Dorsolateral prefrontal cortex (tissue), 122 donors: ENCODE measurements at places on chromosomes 11 and 22.

GRCh38 chr11:106077609-106078455, at the start of gene AASDHPPT:
AASDHPPT (plus strand) TSS chr11:106077662; CDS start chr11:106077711, 49 bp downstream.
- DNase-seq = no peak

DNA sequence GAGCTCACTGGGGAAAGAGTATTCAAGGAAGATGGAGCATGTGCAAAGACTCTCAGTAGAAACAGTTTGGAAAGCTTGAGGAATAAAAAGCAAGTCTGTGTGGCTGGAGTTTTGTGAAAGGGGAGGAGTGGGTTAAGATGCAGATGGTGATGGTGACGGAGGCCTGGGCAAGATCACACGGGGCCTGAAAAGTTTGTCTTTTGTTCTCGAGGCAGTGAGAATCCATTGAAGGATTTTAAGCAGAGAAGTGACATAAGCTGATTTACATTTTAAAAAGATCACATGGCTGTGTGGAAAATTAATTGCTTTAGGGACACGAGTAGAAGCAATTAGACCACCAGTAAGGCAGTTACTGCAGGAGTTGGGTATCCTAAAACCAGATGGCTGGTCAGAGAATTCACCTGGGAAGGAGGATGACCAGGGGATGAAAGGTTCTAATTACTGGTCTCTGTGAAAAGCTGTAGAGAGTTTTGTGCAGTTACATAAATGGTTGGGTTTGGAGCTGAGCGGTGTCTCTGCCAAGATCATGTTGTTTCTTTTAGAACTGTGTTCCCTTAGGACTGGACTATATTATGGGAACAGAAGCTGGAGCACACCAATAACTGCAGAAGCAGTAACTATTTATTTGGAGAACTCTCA, 7.1 kb downstream of the RRP8 start:
- DNase-seq = no peak

GRCh38 chr11:19405966-19406365, 165.2 kb upstream of the E2F8 start:
- no peak for DNase-seq

DNA sequence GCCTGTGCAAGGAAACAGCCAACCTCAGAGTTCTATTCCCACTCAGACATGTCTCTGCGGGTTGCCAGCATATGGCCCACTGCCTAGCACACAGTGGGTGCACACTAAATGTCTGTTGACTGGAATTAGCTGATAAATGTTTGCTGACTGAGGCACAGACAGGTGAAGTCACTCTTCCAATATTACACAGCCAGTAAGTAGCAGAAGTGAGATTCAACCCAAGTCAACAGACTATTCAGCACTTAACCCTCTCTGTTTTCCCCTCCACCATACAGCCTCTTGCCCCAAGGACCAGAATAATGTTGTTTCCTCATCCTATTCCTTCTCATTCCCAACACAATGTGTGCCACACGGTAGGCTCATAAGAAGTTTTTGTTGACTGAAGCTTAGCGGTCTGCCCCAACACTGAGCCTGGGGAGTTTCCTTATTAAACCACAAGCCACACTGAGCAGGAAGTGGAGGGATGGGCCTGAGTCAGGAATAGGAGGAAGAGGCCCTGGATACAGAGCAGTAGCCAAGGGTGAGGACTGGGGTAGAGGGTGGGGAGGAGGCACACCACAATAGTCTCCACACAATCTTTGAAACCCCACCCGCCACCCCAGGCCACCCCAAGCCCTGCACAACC, 15.7 kb upstream of the IL10RA start:
- DNase-seq = no peak

GRCh38 chr22:29765905-29766631, 739 bp downstream of the ZMAT5 start:
- DNase-seq = no peak

GRCh38 chr11:12581923-12582322, 92.3 kb upstream of the TEAD1 start:
- DNase-seq = no peak

GRCh38 chr22:47164514-47165337, 402.3 kb downstream of the TBC1D22A start:
- no peak for DNase-seq

DNA sequence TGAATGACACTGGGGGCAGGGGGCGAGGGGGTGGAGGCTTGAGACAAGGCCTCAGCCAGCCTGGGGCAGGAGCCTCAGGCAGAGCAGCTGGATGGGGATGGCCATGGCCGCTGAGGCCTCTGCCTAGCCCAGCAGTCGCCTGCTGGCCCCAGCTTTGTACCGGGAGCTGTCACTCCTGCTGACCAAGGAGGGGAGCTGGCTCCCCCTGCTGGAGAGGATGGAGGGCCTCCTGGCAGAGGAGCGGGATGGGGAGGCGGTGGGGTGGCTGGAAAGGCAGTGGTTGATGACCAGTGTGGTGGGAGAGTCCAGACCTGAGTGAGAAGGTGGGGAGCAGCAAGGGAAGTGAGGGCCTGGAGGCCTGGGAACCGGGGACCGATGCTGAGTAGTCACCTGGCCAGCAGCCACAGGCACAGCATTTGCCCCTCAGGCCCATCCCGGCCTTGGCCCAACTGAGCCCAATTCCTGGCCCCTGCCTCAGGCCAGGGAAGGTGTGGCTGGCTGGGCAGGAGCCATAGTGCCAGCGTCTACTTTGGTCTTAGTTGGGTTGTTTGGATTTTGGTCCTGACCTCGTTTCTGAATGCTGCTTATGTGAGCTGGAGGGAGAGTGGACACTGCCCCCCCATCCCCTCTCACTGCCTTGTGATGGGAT, 6.0 kb upstream of the SUSD2 start:
- DNase-seq = peak; percentile 74

DNA sequence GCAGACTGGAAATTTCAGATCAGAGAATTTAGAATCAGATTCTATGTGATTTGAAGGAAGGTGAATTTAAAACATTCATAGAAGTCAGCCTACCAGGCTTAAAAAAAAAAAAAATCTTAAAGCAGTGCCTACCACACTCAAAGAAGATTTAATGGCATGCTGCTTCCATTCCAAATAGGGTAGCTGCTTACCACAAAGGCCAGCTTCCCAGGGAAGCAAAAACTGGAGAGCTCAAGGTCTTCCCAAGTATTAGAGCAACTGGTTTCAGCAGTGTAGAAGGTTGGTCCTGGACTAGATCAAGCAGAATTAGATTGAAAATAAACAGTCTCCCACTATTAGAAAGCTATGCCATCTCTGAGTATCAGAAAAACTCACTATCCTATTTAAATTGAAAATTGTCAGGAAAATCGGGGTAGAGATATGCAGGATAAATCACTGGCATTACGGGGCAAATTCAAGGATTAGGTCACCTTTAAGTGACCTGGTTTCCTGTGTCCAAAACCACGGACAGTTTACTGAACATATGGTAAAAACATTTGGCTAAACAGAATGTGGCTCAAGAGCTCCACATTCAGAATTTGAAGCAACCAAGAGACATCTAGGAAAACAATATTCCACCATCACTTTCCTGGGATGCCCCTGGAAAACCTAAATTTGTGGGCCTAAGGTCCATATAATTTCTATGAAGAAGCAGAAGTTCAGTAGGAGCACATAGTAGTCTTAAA, 1.3 kb downstream of the C11orf42 start:
- no peak for DNase-seq

DNA sequence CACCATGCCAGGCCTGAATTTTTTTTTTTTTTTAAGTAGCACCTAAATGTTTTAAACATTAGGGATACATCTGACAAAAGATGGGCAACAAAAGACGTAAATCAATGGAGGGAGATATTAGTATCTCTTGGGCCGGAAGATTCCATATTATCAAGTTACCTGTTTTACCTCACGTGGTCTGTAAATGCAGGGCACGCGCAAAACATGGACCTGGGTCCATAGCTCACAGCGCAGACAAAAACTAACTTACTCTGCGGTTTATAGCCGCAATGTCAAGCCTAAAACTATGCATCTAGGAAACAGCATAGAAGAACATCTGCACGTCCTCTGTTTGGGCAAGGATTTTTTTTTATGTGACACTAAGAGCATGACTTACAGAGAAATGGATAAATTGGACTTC, 31.5 kb upstream of the PANX2 start:
- DNase-seq = no peak

DNA sequence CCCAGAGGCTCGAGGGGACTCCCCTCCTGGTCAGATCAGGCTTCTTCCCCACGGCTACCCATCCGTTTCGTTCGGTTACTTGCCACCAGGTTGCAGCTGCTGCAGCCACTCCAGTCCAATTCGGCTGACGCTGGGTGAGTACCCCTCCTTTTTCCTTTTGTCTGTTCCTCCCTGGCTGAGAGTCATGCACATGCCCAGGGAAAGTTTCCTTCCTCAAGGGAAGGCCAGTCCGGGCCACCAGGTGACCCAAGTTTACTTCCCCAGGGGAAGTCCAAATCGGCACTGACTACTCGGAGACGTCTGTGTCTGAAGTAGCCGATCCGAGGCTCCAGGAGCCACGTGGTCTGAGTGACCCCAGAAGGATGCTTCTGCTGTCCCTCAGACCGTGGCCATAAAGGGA, 13.2 kb upstream of the OR56A3 start:
- no peak for DNase-seq

DNA sequence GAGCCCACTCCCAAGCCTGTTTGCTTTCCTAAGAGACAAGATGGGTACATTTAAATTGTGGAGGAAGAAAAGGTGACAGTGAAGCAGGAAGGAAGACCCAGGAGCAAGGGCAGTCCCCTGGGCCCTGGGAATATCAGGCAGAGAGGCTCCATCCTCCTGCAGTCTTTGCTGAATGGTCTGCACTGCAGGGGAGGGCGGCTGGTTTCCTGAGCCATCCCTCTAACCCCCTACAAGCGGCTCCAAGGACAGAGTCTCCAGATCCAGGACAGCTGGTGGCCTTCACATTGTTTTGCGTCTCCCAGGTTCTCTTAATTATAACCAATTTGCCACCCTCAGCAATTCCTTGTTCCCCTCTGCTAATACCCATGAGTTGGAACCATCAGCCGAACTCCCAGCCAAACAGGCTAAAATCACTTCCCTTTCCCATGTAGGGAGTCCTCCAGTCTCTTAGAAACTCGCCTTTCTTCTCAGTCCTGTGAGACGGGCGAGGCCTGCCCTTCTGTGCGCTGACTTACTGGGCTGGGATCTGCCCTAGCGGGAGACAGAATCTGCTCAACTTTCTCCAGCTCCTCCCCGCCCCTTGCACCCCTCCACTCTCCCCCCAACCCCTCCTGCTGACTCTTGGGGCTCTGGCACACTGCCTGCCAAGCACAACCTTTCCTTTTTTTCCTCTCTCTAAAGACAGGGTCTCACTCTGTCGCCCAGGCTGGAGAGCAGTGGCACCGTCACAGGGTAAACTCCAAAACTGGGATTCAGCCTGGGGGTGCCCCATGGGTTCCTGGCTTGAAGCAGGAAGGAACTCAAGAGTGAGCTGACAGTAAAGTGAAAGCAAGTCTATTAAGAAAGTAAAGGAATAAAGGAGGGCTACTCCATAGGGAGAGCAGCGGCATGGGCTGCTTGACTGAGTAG, 53.4 kb upstream of the EMID1 start:
- DNase-seq = peak; percentile 31

- peak; percentile 87 for DNase-seq
Measured at GRCh38 chr22:30326706-30327362, at the start of gene TBC1D10A. TBC1D10A (minus strand) TSS chr22:30326941; CDS start chr22:30326881, 60 bp downstream.

DNA sequence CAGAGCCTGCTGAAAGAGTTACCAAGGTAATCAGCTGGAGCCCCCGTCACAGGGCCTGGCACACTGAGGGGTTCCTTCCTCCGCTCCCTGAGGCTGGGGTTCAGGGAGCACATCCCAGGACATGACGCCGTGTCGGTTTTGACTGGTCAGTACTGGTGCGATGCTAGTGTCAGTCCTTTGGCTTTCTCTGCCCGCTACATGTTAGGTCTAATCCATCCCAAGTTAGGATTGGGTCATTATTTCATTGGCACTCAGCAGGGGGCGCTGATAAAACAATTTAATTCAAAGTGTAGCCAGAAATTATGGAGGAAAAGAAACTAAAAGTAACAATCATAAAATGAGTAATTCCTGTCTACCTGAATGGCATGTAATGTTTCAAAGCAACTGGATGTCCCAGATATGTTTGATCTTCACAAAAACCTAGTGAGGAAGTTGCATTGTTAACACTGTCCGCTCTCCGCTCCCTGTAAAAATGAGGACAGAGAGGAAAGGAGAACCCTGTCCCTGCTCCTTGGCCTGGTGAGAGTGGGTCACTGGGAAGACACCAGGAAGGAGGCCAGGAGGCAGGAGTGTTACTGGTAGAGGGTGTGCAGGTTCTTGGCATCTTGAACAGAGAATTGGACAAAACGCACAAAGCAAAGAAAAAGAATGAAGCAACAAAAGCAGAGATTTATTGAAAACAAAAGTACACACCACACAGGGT, 27.1 kb downstream of the TSKU start:
- no peak for DNase-seq

DNA sequence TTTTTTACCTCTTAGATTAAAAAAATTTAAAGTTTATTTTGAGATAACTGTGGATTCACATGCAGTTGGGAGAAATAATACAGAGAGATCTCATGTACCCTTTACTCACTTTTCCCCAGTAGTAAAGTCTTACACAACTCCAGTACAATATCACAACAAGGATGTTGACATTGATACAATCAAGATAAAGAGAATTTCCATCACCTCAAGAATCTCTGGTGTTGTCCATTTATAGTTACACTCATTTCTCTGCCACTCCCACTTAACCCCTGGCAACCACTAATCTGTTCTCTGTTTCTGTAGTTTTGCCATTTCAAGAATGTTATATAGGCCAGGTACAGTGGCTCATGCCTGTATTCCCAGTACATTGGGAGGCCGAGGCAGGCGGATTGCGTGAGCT, 10.5 kb upstream of the ZBED5 start:
- no peak for DNase-seq

GRCh38 chr11:36268337-36268985, 20.8 kb downstream of the COMMD9 start:
- DNase-seq = no peak

GRCh38 chr22:23484651-23485050, 95.4 kb downstream of the IGLL1 start:
- no peak for DNase-seq

DNA sequence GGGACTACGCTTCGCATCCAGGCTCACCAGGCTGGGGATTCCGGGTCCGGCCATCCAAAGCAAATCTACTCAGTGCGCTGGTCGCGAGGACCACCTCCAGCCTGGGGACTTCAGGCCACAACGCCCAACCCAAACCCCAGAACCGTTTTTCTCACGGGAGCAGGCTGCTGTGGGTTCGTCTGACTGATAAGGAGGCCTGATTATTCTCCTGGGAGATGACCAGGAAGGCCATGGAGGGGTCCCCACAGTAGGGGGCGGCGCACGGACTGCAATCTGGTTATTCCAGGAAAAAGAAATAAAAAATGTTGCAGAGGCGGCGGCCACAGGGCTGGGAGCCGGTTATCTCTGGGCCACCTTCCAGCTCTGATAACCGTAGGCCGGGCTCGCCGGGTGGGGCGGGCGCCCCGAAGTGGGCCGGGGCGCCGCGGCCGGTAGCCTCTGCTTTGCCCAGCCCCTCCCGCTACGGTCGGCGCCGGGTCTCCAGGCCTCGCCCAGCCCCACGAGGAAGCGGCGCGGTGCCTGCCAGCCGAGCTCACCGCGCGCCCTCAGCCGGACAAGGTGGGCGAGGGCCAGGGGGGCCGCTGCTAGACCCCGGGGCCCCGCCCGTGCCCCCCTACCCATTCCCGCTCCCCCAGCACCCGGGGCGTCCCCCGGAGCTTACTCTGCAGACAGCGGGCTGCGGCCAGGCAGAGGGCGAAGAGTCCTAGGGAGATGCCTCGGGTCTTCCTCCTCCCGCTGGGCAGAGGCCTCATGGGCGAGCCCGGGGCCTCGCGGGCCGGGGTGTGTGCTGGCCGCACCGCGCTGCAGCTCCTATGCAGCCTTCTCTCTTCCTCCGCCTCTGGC, 446 bp downstream of the VSTM5 start:
- no peak for DNase-seq

GRCh38 chr22:18103527-18104269, 6.9 kb upstream of the TUBA8 start:
- no peak for DNase-seq

GRCh38 chr11:15988693-15989231, 367.6 kb downstream of the SOX6 start:
- DNase-seq = no peak
